ENCODE measurements at places on chromosomes 2 and 18. TPM values are rescaled to one million over a fixed set of nuclear protein-coding genes. Genes with fewer than 3 reads are reported as not detected.

Gene TMEM163
- not detected for total RNA-seq

Gene SPP2
- total RNA-seq = 0.37 TPM

Gene RAB27B
- not detected for total RNA-seq

Gene TRIM43
- total RNA-seq = not detected

Gene TSPYL6
- not detected for total RNA-seq

Gene DSG4
- 0.16 TPM for total RNA-seq

Gene MERTK
- total RNA-seq = 1.0 TPM

Gene XDH
- total RNA-seq = not detected

Gene HOXD1
- total RNA-seq = not detected

Gene SLC16A14
- total RNA-seq = 6.4 TPM

Gene VWA3B
- not detected for total RNA-seq

GRCh38 chr2:206428783-206429182, 14.5 kb upstream of the ADAM23 start:
- DNase-seq = no peak

DNA sequence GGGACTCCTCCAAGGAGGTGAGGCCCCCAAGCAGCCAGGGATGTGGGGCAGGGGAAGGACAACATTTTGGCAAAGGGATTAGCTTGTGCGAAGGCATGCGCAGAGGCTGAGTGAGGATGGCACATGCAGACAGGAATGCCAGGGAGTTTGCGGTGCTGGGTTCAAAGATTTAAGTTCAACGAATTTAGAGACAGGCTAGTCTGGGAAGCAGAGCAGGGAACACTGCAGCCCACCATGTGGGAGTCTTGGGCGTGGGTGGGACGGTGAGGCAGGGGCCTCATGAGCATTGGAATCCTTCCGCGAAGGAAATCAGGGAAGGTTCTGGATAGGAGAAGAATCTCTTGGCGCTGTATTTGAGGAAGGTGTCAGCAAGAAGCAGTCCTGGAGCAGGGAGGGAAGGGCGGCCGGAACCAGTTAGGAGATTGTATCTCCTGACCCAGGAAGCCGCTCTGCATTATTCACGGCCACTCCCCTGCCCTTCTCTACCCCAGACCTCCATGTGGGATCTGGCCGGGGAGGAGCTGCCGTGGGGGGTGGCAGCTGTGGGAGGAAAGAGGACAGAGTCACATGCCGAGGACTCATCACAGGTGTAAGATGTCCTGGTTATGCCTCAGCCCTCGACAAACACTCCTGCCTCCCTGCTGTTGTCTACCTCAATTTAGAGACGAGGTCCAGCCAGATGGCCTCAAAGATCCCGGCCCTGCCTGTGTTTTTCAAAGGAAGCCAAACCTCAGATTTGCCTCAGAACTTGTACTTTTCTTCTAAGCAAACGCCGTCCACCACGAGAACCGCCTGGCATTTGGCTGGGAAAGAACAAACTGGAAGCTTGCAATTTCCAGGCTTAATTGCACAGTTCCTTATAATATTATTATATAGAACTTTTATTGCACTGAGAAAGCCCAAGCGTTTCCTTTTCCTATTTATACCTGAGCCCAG, 123.7 kb upstream of the SMAD2 start:
- DNase-seq = no peak

DNA sequence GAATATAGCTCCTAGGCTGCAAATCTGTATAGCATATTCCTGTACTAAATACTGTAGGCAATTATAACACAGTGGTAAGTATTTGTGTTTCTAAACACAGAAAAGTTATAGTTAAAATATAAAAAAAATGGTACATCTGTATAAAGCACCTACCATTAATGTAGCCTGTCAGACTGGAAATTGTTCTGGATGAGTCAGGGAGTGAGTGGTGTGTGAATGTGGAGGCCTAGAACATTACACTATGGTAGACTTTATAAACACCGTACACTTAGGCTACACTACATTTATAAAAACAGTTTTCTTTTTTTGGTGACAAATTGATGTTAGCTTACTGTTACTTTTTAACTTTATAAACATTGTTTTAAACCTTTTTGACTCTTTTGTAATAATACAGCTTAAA, 226.3 kb downstream of the CCDC85A start:
- no peak for DNase-seq

- DNase-seq = no peak
Observed at GRCh38 chr2:197360744-197361156, 50.2 kb upstream of the ANKRD44 start.

GRCh38 chr2:69973335-69973735, 11.9 kb upstream of the ASPRV1 start:
- no peak for DNase-seq

- no peak for DNase-seq
Observed at GRCh38 chr2:144350151-144350802, 169.6 kb downstream of the ZEB2 start.

- DNase-seq = no peak
Observed at GRCh38 chr2:12099374-12099773, 352.9 kb downstream of the LPIN1 start.

DNA sequence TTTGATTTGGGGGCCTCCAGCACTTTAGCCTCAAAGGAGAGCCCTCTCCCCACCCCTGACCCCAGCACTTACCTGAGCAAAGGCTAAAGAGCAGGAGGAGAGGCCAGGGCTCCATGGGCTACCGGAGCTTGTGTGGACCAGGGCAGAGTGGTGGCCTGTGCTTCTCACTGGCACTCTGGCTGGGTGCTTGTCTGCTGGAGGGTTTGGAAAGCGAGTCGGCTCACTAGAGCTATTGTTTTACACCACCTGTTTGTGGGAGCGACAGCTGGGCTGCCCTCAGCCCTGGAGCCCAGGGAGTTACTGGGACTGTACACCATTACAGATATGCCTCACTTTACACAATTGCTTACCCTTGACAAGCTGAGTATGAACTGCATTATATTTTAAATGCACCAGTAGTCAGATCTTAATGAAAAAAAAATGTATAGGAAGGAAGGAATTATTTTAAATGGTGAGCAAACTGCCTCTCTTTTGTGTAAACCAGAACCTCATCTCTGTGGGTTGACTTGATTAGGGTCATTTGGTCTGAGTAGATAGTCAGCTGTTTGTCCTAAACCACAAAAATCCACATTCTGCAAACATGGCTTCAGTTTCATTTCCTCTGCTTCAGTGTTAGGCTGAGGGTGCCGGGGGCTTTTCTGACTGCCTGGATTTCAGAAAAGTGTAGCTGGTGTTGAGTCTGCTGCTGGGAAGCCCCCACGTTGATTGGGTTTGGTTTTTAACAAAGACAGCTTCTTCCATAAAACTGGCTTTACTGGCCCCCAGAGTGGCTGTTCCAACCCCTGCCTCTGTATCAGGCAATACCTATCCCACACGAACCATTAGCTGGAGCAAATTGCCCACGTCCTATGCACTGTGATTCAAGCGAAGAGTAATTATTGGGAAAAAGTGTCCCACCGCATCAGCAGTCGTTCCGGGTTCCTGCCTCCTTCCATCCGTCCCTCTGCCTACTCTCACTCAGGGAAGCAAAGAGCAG, at the start of gene CHRNA1:
Gene CHRNA1 (minus strand): TSS at position 193 of the 976 bp plus-strand sequence. CDS start 78 bp downstream, at position 115.
- no peak for DNase-seq

DNA sequence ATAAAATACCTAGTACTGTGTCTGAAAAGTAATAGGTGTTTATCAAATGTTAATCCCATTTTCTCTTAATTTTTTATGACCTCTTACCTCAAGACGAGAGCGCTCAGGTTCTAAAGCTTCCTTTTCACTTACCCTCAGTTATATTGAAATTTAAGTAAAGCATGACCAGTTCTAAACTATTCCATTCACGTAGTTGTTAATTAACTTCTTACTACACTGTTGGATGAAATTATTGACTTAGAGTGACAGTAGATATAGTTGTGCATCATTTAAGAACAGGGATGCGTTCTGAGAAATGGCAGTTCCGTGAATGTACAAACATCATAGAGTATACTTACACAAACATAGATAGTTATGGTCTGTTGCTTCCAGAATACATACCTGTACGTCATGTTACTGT, 20.1 kb upstream of the HTR2B start:
- no peak for DNase-seq

- no peak for DNase-seq
Observed at GRCh38 chr2:41618754-41619153, 429.1 kb upstream of the PKDCC start.

GRCh38 chr2:44170311-44170717, 1.6 kb downstream of the PPM1B start:
- DNase-seq = no peak

DNA sequence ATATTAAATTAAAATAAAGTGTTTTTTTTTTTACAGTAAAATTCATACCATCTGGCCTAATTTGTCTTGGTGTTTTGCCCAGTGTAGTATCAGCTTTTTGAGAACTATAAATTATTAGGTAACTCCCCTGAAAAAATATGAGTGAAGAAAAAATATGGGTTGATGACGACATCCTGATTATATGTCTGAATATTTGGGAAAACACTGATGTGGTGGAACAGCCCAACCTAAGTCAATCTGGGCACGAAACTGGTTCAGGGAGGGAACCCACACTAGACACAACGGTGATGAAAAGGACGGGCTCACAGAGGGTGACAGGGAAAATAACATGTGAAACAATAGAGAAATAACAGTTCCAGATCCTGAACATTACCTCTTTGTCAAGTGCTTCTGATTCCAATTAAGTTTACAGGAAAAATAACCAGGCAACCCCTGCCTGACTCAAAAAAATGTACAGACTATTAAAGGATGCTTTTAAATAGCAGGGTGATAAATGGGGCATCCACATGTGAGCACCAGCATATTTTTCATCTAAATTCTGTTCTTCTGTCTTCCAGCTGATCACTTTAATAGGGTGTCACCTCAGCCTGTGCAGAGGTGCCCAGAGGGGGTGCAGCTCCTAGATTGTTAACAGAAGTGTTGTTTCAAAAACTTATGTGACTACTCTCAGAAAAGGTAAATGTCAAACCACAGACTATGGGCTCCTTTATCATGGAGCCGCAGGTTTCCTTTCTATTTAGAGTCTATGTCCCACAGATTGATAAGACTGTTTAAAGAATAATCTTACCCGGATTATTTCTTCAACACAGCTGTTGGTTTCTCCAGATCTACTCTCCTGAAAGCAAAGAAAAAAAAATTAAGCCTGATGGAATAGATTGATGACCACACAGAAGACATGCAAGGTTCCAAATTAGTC, 305.4 kb downstream of the AFF3 start:
- no peak for DNase-seq

DNA sequence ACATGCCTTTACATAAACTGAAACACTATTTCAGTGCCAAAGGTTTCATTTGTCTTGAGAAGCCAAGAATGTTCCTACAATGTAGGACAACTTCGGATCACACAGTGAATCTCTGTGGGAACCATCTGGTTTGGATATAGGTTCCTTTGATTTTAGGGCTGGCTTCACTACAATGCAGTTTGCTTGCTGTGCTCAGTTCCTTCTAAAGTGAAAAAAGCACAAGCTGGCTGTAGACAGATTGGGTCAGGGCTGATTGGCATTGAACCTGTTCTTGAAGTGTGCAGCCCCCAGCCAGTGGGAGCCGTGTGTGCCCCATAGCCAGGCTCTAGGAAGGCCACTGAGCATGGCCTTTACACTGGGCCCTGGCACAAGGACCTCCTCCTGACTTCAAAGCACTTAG, 167.9 kb upstream of the HNRNPA3 start:
- no peak for DNase-seq
